ENCODE measurements at places on chromosomes 6 and 20.

GRCh38 chr6:86715676-86716075 lies 221.7 kb upstream of the HTR1E start:
- no peak for DNase-seq

GRCh38 chr20:19649041-19649440 lies 109.0 kb upstream of the RIN2 start:
- no peak for DNase-seq

DNA sequence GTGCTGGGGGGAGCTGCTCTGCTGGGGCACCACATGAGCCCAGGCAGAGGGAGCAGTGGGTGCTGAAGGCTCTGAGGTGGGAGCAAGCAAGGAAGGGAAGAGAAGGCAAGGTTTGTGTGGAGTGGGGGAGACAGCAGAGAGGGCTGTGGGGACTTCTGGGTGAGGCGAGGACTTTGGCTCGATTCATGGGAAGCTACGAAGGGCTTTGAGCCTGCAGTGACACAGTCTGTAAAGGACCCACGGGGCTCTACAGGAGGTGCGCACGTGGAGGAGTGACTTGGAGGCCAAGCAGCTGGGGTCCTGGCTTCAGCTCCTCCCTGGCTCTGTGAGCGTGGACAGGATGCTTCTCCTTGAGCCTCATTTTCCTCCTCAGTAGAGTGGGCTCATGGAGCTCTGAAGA lies 29.1 kb upstream of the CSNK2A1 start:
- no peak for DNase-seq

GRCh38 chr20:59583428-59584277 lies 20.7 kb upstream of the PHACTR3 start:
- no peak for DNase-seq

GRCh38 chr20:36855241-36855657 lies 20.7 kb upstream of the TLDC2 start:
- DNase-seq, result no peak

DNA sequence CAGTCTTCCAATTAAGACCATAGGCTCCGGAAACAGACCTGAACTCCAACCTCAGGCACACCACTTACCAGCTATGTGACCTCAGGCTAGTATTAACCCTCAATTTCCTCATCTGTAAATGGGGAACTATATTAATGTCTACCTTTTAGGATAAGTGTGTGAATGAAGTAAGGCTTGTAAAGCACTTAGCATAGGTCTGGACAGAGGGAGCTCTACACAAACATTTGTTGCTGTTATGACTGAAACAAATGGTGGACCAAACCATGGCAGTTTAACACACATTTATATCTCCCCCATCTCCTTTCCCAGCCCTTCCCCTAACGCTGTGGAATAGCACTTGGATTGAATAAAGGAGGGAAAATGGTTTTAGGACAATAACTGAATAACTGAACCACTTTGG lies 48.7 kb downstream of the TSHZ2 start:
- DNase-seq, result no peak

- no peak for DNase-seq
Measured at GRCh38 chr6:108875161-108875555, 26.9 kb downstream of the ARMC2 start.

DNA sequence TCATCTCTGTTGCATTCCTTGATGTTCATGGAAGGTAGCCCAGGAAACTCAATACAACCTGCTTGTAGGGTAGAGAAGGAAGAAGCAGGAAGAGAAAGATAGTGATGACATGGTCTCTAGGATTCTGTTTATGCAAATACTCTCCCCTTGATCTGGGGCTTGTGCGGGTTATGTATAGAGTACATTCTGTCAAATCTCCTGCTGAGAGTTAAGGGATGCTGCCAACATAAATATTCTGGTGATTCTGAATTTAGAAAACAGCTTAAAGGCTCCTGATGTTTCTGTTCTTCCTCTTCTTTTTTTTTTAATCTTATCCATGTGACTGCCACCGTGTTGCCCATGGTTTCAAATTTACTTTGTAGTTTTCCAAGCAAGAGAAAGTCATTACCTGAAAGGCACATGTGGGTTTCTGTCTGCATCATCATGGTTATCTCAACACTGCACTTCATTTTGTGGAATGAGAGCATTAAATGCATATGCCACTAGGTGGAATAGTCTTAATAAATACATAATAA lies 150.6 kb downstream of the RPS12 start:
- no peak for DNase-seq

- peak; percentile 72 for DNase-seq
Measured at GRCh38 chr20:63900413-63900812, 5.5 kb downstream of the DNAJC5 start.

- DNase-seq, result peak; percentile 54
Measured at GRCh38 chr6:16759181-16759645, 2.0 kb downstream of the ATXN1 start.

GRCh38 chr6:118931436-118931835 lies 3.5 kb downstream of the MCM9 start:
- DNase-seq, result no peak

- peak; percentile 31 for DNase-seq
Measured at GRCh38 chr6:165439928-165440554, 130.6 kb upstream of the C6orf118 start.

DNA sequence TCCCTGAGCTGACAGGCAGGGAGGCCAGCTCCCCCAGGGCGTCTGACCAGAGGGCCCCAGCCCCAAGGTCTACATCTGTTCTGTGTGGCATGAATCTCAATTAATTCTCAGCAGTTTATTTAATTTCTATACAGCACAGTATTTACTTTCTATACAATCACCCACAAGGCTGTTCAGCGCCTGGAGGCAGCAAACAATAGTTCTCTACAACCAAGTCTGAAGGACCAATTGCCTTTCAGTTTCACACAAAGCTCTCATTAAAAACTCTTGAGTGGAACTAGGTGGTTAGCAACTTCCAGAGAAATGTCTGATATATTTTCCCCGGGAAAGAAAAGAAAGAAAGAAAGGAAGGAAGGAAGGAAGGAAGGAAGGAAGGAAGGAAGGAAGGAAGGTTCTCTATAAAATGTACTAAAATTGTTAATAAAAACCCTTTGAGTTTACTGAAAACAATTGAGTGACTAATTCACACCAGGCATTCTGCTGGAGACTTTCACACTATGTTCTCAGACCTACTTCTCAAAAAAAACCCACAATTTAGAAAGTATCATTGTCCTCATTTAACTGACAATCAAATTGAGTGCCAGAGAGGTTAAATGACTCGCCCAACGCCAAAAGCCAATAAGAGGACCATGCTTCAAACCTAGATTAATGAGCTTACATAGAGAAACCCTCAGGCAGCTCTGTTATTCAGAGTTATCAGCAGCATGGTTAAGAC lies 62.5 kb downstream of the METTL24 start:
- DNase-seq, result no peak

GRCh38 chr20:59804871-59805665 lies 128.4 kb downstream of the SYCP2 start:
- no peak for DNase-seq

DNA sequence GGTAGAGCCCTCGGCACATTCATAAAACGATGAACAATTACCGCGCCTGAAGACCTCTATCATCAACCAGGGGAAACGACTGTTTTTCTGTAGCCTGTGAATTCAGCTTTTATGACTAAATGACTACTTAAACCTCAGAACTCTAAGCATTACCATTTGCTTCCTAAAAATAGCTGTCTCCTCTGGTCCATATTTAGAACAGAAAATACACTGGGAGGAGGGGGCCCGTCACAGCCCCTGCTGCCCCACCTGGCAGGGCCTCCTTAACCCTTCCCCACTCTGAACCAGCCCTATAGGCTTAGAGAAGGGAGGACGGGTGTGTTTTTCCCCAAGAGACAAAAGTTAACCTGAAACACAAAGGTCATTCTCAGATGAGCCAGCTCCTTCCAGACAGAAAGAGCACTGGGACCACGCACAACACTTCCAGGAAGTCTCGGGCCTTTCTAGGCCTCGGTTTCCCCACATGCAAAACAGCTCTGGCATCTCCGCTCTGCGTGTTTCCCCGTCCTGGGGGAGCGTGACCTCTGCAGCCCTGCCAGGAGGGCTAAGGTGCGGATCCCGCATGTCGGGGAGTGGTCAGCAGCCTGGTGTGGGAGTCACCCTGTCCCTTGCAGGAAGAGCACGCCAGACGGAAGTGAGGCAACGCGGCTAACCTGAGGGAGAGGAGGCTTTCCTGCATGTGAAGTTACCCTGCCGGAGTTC lies 193.9 kb downstream of the DLL1 start:
- DNase-seq, result no peak

- no peak for DNase-seq
Measured at GRCh38 chr6:169555971-169556617, 145.7 kb downstream of the WDR27 start.

- DNase-seq, result no peak
Measured at GRCh38 chr20:9646375-9646774, 132.0 kb downstream of the LAMP5 start.

DNA sequence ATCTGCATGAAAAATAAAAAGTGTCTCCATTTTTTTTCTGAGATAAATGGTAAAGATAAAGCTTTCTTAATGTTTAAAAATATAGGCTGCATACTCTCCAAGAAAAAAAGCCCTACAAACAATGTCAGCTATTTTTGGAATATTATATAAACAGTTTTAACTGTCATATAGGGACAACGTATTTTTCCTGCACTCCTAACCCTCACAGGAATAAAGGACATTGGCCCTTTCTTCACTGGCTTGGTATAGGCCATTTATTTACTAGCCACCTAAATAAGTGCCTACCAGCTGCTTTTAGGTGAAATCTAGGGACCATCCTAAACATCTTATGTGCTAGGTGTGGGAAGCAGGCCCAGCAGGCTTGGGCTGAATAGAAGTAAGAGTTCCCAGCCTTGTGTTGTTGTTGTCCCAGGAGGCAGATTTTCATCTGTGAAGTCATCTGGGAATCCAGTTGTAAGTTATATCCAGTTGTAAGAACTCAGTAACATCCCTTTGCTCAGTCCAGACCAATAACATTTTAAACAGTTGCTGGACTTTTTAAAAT lies 21.3 kb downstream of the FOXO3 start:
- DNase-seq, result no peak

DNA sequence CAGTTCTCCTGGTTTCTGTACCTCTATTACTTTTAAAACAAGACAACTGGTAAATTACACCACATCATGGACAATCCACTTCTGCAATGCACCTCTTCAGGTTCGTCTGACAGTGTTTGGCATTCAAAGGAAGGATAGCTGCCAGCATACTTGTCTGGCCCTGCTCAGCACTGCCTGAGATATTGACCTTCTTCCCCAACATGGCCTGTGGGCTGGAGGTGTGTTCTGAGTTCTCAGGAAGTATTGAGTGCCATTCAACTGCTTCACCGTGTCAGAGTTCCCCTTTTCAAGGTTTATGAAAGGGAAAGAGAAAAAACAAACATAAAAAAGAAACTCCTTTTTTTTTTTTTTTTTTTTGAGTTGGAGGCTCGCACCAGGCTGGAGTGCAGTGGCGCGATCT lies 267.9 kb upstream of the SASH1 start:
- no peak for DNase-seq

GRCh38 chr6:161108916-161109315 lies 117.3 kb downstream of the MAP3K4 start:
- peak; percentile 99 for DNase-seq

DNA sequence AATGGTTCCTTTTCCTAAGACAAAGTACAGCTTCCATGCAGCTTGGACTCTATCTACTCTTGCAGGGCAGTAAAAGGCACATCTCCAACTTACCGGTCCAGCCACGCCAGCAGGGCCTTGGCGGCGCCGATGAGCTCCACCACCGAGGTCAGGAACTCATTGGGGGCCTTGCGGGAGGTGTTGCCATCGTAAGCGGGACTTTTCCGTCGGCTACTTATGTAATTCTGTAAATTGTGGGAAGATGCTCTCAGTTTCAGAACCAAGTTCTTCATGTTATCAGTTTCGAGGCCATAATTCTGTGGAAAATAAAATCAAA lies 68.5 kb downstream of the CNKSR3 start:
- DNase-seq, result no peak

DNA sequence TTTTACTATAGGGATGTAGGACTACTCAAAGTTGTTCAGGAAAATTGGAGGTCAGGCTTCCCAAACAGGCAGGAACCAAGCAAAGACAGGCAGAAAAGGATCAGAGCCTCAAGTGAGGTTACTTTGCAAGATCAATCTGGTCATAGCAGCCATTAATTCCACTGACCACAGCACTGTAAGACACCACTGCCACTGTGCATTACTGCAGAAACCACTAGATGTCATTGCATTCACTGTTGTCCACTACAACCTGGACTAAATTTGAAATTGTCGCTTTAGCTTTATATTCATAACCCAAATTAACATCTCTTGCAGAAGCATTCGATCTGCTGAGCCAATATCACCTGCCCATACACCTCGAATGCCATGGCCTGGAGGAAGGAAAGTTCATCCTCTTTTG lies 126.9 kb upstream of the UFL1 start:
- DNase-seq, result no peak

DNA sequence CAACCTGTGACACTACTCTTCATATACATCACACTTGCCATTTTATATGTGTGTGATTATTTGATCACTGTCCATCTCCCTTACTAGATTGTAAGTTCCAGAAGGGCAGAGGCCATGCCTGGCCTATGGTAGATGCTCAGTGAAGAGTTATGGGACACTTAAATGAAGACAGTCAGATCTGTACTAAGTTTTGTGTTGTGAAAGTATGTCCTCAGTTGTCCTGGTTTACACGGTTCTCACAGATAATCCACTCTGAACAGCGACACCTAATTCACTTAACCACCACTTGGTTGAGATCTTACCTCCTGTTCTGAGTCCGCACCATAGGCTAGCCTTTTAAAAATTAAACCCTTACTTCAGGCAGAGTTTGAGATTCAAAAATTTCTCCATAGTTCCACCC lies 434.1 kb upstream of the SOX4 start:
- DNase-seq, result no peak

DNA sequence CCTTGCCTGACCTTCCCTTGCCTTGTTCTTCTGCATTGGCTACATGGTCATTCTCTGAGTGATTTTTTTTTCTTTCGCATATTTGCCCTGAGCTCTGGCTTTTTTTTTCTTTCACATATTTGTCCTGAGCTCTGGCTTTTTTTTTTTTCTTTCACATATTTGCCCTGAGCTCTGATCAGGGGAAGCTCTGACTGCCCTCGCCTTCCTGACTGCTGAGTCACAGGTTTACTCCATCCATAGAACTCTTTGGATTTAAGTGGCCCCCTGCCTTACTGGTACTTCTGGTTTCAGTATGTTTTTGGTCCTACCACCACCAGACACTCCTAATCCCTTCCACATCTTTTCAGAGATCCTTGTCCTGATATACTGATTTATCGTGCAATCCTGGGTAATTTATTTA lies 201.1 kb downstream of the OGFRL1 start:
- no peak for DNase-seq

- DNase-seq, result no peak
Measured at GRCh38 chr6:158625881-158626305, 18.6 kb downstream of the DYNLT1 start.

GRCh38 chr6:48883116-48883515 lies 579.9 kb downstream of the MMUT start:
- DNase-seq, result no peak

DNA sequence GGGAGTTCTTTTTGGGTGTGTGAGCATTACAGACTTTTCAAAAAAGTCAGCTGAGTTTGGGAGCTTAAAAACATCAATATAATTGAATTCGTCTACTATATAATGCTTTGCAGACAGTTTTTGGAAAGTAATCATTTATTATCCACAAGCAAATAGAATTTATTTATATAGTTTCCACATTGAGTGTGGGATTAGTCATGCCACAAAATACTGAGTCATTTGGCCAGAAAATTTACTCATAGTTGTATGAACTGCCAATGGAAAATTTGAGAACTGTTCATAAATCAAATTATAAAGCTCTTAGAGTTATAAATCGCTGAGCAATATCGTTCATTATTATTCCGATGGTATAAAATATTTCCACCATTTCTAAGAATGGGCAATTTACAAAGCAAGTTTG lies 5.0 kb downstream of the BEND6 start:
- DNase-seq, result no peak

- DNase-seq, result no peak
Measured at GRCh38 chr6:14217728-14218518, 100.4 kb downstream of the CD83 start.

All from inflammatory macrophage treated with lipopolysaccharide for 1 hour (primary cell).